ENCODE measurements at places on chromosomes 12 and 14.
A peak's percentile ranks its signal among the peaks of the same experiment; 100 is the strongest.

- no peak for DNase-seq
These were observed at the start of gene LUM for GRCh38 chr12:91111366-91112325. TSS of gene LUM (minus strand) at chr12:91111494. CDS start at chr12:91108979, 2,515 bp downstream.

GRCh38 chr14:101114726-101115515 lies 211.4 kb upstream of the RTL1 start:
- DNase-seq, result no peak

- DNase-seq, result no peak
These were observed 1.1 kb downstream of the KMT2D start for GRCh38 chr12:49059299-49060171.

GRCh38 chr14:77682158-77682553 lies 25.7 kb downstream of the ALKBH1 start:
- no peak for DNase-seq

DNA sequence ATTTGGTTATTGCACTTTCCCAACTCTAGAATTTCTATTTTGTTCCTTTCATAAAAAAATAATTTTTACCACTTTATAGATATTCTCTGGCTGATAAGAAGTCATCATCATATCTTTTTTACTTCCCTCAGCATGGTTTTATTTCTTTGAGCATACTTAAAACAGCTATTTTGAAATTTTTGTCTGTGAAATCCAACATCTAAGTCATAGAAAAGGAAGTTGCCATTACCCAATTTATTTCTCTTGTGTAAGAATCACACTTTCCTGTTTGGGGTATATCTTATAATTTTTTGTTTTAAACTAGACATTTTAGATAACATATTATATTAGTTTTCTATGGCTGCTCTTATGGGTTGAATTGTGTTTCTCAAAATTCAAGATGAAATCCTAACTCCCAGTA lies 400.2 kb upstream of the OR4E1 start:
- no peak for DNase-seq

DNA sequence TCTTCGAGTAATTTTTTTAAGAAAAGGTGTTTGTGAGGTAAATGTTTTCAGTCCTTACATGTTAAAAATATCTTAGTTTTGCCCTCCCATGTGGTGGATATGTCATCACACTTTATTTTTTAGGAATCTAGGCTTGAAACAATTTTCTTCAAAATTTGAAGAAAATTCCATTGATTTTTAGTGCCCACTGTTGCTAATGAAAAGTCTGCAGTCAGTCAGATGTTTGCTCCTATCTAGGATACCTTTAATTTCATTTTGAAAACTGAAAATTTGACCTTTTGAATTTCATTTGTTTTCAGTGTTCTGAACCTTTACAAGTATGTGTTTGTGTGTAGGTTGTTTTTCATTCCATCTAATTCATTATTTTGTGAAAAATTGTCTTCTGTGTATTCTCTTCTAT lies 105.4 kb downstream of the LRRK2 start:
- no peak for DNase-seq

DNA sequence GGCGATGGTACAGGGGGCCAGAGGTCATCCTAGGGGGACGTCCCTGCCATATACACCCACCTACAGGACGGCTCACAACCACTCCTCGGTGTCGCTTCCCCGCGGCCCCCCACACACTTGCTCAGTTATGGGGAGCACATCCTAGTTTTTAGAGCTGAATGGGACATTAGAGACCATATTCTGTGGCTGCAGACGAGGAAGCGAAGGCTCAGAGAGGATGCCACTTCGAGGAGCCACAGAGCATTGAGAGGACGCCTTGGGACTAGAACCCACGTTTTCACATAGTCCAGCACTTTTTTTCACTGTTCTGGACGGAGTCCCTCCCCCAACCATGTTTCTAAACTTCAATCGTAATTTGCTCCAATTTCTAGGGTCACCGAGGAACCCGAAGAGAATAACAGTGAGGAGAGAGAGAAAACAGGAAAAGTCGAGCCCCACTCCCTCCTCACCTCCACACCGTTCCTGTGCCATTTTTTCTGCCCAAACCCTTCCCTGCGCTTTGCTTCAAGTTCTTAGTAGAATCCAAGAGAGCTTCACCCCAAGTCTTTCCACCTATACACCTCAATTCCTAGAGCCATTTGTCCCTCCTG lies 641 bp upstream of the ASCL1 start:
- DNase-seq, result no peak

- peak; percentile 5 for DNase-seq
These were observed 790 bp downstream of the NEDD1 start for GRCh38 chr12:96907671-96908422.

DNA sequence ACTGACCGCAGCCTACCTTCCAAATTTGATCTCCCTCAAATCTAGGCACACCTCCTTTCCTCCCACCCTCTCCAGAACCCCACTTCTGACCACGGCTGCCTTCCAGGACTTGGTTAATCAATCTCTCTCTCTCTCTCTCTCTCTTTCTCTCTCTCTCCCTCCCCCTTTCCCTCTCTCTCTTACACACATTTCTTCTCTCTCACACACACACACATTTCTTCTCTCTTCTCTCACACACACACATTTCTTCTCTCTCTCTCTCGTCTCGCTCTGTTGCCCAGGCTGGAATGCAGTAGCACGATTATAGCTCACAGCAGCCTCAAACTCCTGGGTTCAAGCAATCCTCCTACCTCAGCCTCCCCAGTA lies 521 bp upstream of the GMFB start:
- no peak for DNase-seq

GRCh38 chr14:30641207-30641606 lies 19.1 kb downstream of the SCFD1 start:
- no peak for DNase-seq

GRCh38 chr14:53563628-53564027 lies 393.0 kb downstream of the BMP4 start:
- no peak for DNase-seq

DNA sequence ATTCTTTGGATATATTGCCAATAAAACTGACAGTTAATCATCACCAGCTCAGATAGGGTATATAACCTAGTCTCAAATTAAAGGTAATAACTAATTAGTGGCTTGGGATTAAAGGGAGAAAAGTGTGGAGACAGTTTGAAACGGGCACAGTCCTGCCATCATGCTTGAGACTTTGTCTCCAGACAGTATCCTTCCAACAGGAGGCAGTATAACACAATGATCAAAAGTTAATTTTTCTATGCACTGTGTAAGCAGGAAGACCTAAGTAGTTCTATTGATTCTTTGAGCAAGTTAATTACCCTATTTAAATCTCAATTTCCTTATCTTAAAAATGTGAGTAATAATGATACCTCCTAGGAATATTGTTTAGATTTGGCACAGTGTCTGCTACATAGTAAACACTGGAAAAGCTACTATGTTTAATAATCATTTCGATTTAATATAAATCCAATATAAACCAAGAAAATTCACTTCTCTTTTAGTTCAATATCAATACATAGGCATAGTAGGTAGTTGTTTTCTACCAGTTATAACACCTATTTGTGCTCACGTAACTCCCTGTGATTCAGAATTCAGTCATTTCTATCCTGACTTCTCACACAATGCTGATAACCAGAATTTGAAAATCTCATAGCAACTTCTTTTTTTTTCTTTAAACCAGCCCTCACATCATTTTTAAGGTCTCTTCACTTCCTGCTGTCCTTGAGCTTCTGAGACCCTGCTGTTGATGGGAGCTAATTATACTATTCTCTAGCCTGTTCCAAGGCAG lies 53.7 kb downstream of the GALNT4 start:
- no peak for DNase-seq

DNA sequence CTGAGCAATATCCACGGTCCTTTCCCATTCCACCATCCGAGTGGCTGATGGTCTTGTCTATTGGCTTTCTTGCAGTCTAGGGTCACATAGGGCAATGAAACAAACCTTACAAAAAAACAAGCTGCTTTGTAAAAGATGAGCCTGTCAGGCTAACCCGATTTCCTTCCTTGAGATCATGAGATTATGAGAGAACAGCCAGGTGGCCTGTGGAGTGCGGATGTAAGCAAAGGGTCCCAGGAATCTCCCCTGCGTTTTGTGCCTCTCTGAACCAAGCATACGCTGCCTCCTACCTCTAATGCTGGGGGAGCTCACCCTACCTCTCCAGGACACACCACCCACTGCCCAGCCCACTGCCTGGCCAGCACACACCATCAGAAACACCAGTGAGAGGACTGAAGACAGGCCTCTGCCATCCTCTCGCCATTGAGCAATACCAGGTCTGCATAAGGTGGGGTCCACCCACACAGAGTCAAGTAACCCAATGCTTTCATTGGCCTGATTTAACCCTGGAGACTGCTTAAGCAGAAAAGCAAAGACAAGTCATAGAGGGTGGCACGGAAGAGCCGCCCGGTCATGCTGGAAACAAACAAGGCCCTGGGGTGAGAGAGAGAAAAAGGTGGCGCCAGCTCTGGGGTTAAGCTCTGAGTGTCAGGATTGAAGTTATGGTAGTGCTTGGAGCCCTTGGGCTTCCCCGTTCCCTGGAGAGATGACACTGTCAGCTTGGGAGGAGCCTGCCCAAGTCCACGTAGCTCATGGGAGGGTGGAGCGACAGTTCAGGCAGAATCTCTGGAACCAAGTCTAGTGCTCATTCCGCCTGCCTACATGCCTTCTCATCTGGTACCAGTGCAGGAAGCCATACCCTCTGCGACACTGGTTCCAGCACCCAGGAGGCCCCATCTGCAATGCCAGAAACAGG lies 46.6 kb downstream of the CALM1 start:
- no peak for DNase-seq

GRCh38 chr14:105294142-105294597 lies 6.6 kb downstream of the BRF1 start:
- peak; percentile 53 for DNase-seq

DNA sequence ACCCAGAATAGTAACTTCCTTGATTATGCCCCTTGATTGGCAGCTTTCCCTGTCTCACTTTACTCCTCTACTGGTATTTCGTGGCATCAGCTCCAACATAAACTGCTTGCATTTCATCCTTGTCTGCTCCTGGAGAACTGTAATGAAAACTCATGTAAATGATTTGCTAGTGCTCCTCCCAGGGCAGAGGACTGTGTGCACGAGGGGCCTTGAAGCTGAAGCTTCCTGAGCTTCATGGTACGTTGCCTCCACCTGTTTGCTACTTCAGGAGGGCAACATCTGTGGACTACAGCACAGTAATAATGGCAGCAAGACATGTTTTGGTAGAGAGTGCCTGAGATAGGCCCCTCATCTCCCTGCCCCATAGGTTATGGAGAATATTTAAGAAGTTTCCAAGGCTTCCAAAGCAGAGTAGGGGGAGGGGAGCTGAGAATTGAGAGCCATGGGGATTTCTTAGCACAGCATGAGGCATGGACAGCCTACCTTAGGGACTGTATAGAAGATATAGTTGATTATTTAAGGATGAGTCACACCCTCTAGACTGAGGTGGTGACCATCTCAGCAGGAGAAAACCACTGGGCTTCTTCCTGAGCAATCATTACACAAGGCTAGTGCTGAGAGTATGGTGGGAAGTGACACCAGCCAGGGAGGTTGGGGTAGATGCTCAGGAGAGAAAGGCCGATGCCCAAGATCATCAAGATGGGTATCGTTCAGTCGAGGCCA lies 29.5 kb downstream of the CCDC198 start:
- DNase-seq, result no peak

DNA sequence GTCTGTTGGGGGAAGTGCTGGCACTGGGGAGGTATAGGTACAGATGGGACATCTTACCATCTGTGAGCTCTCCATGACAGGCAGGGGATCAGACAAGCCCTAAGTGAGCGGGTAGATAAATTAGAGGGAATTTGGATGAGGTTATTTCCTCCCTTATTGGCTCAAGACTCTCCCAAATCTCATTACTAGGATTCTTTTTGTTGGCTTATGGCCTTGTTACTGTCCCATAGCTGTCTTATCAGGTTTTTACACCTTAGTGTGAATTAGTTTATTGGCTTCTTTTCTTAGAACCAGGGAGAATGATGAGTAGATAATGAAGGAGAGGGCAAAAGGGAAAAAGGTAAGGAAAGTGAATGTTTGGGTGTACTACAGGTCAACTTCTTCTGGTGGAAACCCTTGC lies 191.1 kb upstream of the PRICKLE1 start:
- DNase-seq, result no peak

DNA sequence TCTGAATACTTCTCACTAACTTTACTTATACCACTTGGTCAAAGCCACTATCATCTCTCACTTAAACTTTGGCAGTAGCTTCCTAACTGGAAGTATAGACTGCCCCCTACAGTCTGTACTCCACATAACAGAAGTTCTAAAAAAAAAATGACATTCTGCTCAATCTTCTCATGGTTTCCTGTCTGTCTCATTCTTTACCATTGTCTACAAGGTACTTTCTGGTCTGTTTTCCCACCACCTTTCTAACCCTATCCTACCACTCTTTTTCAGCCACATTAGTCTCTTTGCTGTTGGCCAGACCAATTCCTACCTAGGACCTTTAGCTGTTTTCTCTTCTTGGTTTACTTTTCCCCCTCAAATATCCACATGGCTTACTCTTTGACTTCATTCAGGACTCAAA lies 14.7 kb downstream of the CPSF6 start:
- DNase-seq, result no peak

DNA sequence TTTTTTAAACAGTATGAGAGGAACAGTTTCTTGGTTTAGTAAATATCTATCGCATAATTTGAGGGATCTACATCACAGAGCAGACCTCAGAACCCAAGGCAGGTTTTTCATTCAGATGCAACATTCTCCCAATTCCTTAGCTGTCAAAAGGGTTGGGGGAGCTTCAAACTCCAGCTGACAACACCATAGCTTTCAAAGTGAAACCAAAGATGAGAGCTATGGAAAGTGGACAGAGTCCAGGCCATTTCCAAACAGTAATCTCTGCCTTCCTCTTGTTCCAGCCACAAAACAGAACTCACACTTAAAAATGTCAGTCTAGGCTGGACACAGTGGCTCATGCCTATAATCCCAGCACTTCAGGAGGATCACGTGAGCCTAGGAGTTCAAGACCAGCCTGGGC lies 87.8 kb downstream of the SPRING1 start:
- DNase-seq, result no peak

- no peak for DNase-seq
These were observed 414.5 kb downstream of the PCNX1 start for GRCh38 chr14:71321574-71322315.

GRCh38 chr12:51171884-51172514 lies 936 bp downstream of the TFCP2 start:
- DNase-seq, result no peak

DNA sequence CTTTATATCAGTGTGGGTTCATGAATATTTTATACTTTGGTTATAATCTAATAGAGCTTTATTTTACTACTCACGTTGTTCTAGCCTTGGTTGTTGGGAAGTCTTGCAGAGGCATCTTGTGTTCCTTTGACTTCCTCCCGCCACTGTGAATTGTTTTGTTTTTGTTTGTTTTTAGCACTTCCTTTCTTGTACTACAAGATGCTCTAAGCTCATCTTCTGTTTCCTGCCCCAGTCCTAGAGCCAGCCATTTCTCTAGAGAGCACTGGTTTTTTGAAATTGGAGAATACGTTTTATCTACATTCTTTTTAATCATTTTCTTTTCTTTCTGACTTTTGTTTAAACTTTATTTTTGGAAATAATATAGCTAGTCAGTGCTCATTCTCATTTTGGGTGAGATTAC lies 15.9 kb upstream of the NUBPL start:
- no peak for DNase-seq

- DNase-seq, result no peak
These were observed 173.6 kb upstream of the MGAT4C start for GRCh38 chr12:86429824-86430223.
